ENCODE measurements at places on chromosomes 5 and 9. TPM values are rescaled to one million over a fixed set of nuclear protein-coding genes. Genes with fewer than 3 reads are reported as not detected.

GRCh38 chr9:134968011-134968822 lies 50.5 kb upstream of the FCN1 start:
- peak; percentile 56 for DNase-seq

DNA sequence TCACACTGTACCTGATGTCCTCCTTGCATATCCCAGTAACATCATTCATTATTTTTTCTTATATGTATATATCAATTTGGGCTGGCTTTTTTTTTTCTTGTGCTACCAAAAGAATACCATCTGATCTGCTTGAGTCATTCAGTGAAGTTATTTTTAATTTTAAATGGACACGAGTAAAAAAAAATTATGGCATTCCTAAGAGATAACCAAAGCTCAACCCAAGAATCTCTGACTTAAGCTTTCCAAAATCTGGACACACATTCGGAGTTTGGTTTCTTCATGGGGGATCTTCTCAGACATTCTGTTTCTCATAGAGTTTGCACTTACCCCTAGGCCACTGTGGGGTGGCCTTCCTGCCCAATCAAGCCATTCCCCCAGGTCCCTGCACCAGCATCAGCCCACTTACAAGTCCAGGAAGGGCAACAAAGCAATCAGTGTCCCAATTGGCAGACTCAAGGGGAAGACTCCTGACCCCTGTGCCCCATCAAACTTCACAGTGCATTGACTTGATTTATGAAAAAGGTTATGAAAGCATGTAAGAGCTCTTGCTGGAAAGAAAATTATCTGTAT lies 49.2 kb upstream of the SPDL1 start:
- DNase-seq: no peak

- no peak for DNase-seq
Observed at GRCh38 chr5:87233143-87233542, 34.5 kb upstream of the RASA1 start.

GRCh38 chr9:20012232-20012631 lies 223.4 kb upstream of the SLC24A2 start:
- no peak for DNase-seq

DNA sequence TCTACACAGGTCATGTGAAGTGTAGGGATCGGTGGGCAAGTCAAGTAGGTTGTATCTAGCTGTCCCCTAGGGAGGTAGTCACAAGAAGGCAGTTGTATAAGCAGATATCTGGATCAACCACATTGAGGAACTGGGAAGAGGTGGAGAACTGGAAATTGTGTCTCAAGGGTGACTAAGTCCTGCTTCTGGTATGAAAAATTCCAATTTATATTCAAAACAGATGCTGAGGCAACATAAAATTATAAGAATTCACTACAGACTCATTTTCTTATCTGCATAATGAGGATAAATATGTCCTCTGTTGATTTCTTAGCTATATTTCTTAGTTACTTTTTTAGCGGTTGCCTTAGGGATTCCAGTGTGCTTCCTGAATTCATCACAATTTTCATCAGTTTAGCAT lies 46.8 kb downstream of the GALNT12 start:
- DNase-seq: no peak

DNA sequence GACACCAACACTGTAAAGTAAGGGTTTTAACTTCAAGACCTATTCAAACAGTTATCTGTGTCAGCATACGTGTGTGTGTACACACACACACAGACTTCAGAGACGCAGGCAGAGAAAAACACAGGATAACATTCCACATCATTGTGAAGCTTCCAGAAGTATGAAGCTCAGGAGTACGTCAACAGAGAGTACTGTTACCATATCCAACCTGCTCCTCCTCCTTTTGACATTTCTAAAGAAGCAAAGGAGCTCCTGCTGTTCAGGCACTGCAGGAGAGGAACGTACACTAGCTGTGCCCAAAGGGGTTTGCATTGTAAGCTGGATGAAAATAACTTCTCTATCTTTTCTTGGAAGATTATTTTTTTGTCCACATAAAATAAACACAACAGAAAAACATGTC lies 180.7 kb downstream of the MEF2C start:
- no peak for DNase-seq

Gene IL31RA
- total RNA-seq: not detected

All from sciatic nerve (tissue), 2 donors.